ENCODE measurements at places on chromosomes 1 and 21. TPM values are rescaled to one million over a fixed set of nuclear protein-coding genes. Genes with fewer than 3 reads are reported as not detected.

Gene C1orf141
- not detected for total RNA-seq

Gene PLEKHN1
- total RNA-seq, result 3.6 TPM

Gene NUAK2
- total RNA-seq, result 21.9 TPM

Gene PTPRC
- not detected for total RNA-seq

Gene PGBD5
- total RNA-seq, result under 0.01 TPM

Gene PRKAA2
- total RNA-seq, result 3.4 TPM

Gene TMEM39B
- total RNA-seq, result 2.1 TPM

Gene NBPF10
- 1.3 TPM for total RNA-seq

Gene SPRR2D
- not detected for total RNA-seq

Gene LRRC7
- not detected for total RNA-seq

Gene LCA5L
- 0.24 TPM for total RNA-seq

Gene WDR47
- total RNA-seq, result 16.4 TPM

Gene MAP1LC3C
- total RNA-seq, result not detected

Gene FAM72C
- total RNA-seq, result under 0.01 TPM

Gene TNFRSF9
- total RNA-seq, result 3.1 TPM

Gene ZNF695
- total RNA-seq, result not detected

Gene PLPPR5
- not detected for total RNA-seq

Gene AKNAD1
- not detected for total RNA-seq

Gene MCOLN2
- 1.2 TPM for total RNA-seq

Gene KAZN
- 4.9 TPM for total RNA-seq

Gene SH2D1B
- 0.21 TPM for total RNA-seq

Gene PLEKHA6
- 4.8 TPM for total RNA-seq

Gene SYT2
- not detected for total RNA-seq

Gene FCRL6
- total RNA-seq, result not detected

Gene TDRD5
- under 0.01 TPM for total RNA-seq

Gene ZNF678
- 3.8 TPM for total RNA-seq

Gene BNIPL
- total RNA-seq, result 5.5 TPM

Gene HHIPL2
- total RNA-seq, result not detected

Gene KCNJ15
- total RNA-seq, result 36.9 TPM

Gene LCE3D
- total RNA-seq, result not detected

Gene DCDC2B
- under 0.01 TPM for total RNA-seq

Gene LCK
- not detected for total RNA-seq

Gene TNFRSF14
- total RNA-seq, result 22.7 TPM
